Karpas-422 (cell line): ENCODE measurements at places on chromosomes 4 and X.

- DNase-seq, result no peak
These were observed 1.7 kb upstream of the MAGEH1 start for GRCh38 chrX:55450259-55450658.

GRCh38 chrX:151478058-151478457 lies 81.1 kb downstream of the VMA21 start:
- DNase-seq, result no peak

DNA sequence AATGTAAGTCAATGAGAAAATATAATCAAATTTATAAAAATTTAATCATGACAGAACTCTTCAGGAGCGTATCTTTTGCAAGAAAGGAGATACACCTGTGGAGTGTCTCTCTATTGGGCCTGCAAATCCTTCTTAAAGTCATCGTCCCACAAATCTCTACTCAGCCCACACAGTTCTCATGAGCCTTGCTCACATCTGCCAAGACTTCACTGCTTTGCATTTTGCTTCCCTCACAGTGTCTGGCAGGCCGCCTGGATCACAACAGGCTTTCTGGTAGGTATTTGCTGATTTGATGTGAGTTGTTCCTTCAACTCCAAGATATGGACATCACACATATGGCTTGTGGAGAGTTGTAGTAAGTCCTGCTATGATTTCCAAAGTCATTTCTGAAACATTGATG lies 183.1 kb upstream of the ARX start:
- no peak for DNase-seq

DNA sequence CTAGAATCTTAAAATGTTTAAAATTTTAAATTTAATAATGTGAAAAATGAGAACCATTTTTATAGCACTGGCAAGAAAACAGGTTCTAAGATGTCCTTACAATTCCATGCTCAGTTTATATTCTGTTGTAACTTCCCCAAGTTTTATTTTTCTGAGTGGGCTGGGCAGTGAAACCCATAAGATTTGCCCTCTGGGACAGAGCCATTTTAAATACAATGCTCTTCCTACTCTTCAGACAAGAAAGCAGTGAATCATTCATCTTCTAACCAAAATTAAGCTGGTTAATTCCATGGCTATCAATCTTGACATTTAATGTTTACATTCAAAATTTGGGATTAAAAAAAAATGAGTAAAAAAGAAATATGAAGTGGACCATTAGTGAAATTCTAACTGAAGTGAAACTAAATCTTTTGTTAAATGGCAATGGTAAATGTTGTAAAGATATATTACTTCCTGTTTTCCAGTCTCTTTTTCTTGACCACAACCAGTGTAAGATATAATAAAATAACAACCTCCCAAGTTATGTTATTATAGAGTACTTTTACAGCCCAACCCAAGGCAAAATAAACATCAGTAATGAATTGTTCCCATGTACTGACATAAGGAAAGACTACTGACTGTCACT lies 37.2 kb upstream of the PTPN13 start:
- DNase-seq, result no peak

DNA sequence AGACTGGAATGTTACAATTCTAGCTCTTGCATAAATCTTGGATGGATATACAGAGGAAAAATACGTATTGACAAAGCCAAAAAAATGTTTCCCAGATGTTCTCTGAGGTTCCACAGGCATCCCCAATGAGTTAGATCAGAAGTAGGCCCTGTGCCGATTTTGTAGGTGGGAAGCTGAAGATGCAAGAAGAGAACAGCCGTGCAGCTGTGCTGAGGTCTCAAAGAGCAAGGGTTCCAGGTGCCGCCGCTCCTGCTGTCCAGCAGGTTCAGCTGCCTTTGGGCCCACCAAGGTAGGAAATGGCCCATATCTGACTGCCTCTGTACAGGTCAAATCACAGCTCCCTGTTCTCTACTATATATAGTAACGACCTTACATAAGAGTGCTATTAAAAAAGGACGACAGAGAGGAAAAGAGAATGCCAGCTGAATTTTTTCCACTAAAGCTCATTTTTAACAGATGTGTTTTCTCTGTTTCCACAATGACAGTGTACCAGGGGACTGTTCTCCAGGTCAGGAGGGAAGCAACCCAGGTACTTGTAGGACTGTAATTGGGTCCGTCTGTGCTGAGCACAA lies 155.6 kb downstream of the CBR4 start:
- no peak for DNase-seq

- no peak for DNase-seq
These were observed 36.9 kb downstream of the EVC start for GRCh38 chr4:5747738-5748375.

DNA sequence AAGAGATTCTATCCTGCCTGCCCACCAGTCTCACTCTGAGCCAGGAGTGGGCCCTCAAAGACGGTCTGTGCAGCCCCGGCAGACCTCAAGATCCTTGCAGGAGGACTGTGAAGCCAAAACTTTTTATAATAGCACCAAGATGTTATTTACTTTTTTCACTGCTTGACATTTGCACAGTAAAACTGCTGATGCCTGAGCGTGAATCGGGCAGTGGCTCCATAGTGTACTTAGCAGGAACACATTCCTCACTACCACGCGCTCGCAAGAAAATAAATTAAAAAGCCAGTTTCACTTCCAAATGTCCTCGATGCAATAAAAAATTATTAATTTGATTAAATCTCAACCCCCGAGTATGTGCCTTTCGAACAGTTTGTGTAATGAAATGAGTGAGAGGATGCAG lies 22.5 kb downstream of the GPM6B start:
- DNase-seq, result no peak

DNA sequence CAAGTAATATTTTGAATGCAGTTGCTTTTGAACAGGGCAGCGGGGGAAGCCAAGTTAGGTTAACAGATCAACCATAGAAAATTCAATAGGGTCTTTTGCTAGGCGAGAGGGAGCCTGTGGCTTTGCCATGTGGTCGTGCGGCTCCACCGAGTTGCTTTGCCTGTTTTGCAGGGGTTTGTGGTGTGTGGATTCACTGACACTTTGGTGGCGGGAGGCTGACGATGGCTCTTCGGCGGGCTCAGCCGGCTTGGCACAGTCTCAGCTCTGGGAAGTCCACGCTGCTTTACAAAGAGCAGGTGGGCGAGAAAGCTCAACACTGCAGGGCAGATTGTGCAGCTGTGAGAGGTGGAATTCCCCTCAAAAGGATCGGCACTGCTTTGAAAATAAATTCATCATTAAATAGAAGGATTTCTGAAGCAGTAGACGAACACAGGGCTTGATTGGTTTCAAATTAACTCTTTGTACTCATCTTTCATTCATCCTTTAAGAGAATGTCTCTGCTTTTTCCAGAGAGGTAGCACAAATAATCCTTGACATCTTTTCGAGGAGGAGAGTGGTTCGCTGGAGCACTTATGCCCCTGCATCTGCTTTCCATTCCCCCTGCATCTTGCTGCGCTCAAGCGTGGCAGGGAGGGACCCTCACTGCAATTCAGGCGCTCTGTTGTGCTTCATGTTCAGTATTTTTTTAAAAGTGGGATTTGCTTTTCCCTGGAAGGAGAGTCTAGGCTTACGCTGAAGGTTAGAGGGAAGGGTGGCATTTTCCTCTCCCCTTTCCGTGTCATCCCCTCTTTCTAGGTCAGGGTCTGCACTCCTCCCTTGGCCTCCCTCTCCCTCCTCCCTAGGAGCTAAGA lies 201.8 kb upstream of the LEF1 start:
- no peak for DNase-seq

GRCh38 chr4:112847045-112847444 lies 202.4 kb upstream of the ANK2 start:
- no peak for DNase-seq

GRCh38 chrX:7205037-7205577 lies 57.2 kb upstream of the PUDP start:
- no peak for DNase-seq

- no peak for DNase-seq
These were observed 2.1 kb downstream of the NUP62CL start for GRCh38 chrX:107204068-107204605.

GRCh38 chrX:120334151-120334550 lies 22.9 kb upstream of the TMEM255A start:
- no peak for DNase-seq

GRCh38 chr4:102466298-102466697 lies 34.9 kb upstream of the NFKB1 start:
- no peak for DNase-seq

DNA sequence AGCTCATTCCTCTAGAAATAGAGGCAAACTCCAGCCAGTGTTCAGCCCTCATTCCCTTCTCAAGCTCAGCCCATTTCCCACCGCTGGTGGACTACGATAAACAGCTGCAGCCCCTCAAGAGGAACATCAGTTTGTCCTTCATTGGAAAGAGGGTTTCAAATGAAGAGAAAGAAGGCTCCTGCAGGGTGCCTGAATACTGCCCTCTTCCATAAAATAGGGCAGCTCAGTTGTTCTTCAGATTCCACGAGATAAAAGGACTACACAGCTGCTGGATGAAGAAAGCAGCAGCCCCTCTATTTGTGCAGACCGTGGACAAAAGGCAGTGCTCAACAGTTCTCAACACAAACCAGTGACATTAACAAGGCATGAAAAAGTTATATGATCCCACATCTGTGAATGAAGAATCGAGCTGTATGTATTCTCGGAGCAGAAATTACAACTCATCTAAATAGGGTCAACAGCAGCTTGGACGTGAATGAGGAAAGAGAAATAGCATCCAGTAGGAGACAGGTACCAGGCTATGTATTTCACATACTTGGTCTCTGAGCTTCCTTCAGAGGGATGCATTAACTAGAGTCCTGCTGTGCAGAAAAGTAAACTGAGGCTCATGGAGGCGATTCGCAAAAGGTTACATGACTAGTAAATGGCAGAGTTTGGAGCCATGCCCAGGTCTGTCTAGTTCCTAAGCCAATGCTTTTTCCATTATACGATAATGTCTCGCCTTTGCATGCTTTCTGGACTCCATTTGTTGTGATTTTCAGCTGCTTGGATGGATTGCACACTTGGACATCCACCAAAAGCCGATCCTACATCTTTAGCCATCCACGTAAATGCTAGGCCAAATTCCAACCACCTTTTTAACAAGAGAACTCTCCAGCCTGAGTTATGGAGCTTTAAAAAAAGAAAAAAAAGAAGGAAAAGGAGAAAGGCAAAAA lies 301.2 kb upstream of the PPARGC1A start:
- no peak for DNase-seq

GRCh38 chrX:55593296-55593695 lies 29.9 kb upstream of the FOXR2 start:
- no peak for DNase-seq

DNA sequence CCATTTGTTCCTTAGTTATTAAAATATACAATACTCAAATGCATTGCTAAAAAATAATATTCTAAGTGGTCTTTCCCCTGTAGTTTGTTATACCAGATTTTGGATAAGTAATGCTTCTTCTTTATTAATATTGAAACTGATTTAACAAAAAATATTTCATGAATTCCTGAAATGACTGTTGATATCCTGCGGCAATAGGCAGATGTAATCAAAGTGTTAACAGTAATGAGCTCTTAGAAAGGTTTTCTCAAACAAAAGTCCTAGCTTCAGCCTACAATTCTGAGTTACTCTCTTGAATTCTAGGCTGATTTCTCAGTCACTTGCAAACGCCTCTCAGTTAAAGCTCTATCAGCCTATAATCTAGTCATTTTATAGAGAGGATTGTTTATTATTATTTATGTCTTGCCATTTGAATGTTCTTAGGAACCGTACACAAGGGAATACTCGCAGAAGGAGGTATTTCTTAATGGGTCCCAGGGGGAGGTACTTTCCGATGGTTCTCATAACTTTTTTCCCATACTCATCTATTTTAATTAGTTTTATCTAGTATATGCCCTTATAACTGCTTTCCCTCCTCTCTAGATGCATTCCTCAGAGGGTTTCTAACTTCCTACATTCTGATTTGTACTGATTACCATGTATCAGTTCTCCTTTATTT lies 96.8 kb downstream of the FNIP2 start:
- no peak for DNase-seq

GRCh38 chr4:140172960-140173359 lies 19.0 kb upstream of the MAML3 start:
- DNase-seq, result no peak

GRCh38 chr4:9825049-9825448 lies 43.6 kb downstream of the DRD5 start:
- DNase-seq, result no peak

DNA sequence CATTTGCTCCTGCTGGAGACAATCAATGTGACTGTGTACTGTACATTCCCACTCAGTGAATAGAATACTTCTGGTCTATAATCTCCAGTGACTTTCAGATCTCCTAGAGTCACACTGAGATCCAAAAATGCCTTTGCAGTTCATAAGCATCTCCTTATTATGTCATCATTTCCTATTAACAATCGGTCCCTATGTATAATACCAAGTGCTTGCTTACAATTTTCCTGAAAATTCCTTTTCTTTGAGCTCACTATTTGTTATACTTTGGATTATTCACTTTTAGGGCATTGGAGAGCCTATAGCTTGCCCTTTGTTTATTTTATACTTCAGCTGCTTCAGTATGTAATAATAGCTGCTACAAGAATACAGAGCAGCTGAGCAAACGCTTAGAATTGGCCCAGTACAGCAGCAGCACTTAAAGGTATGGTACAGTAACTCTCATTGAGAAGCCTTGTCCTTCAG lies 313.0 kb downstream of the DCTD start:
- DNase-seq, result no peak

DNA sequence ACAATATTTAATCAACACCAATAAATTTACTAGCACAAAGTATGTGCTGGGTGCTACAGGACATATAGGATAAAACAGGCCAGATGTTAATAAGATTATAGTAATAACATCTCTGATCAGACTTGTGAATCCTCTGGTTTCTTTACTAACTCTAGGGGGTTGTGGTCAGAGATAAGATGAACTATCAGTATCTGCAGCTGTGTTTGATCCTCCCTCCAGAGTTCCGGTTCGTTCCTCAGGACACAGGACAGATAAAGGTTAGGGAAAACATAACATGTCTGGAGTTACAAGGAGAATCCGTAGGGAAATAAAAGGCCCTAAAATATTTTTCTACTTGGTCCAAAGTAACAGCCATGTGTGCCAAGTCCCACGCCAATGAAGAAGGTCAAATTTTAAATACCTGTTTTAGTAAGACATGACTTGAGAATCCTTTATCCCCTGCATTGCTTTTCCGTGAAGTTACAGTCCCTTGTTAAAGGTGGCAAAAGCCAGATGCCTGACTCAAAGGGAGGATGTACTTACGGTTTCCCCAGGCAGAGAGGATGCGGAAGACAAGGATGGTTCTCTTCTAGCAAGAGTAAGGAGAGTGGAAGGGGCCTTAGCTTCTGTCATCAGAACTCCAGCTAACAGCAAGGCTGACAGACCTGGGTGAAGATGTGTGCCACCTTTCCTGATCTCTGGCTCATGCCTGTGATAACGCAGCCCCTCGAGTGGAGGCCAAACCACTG lies 44.4 kb downstream of the KIAA0232 start:
- DNase-seq, result no peak
